Lower lobe of right lung (tissue), 2 donors: ENCODE measurements at places on chromosomes 13 and 19. TPM values are rescaled to one million over a fixed set of nuclear protein-coding genes. Genes with fewer than 3 reads are reported as not detected.
A peak's percentile ranks its signal among the peaks of the same experiment; 100 is the strongest.

Gene MATK
- total RNA-seq, result 11.3 TPM

Gene SWSAP1
- total RNA-seq, result 3.6 TPM

Gene CGB8
- not detected for total RNA-seq

Gene ZNF700
- 13.4 TPM for total RNA-seq

Gene GJA3
- not detected for total RNA-seq

Gene ZNF578
- 1.5 TPM for total RNA-seq

Gene RPS5
- total RNA-seq, result 770 TPM

- no peaks in the 10 kb centered on the region for H3K4me1 ChIP-seq
- H3K36me3 ChIP-seq, result no peaks in the 10 kb centered on the region
- H3K4me3 ChIP-seq, result no peak overlapping the region
Observed at GRCh38 chr13:89930861-89931260, 1416.6 kb upstream of the MIR17HG start.

DNA sequence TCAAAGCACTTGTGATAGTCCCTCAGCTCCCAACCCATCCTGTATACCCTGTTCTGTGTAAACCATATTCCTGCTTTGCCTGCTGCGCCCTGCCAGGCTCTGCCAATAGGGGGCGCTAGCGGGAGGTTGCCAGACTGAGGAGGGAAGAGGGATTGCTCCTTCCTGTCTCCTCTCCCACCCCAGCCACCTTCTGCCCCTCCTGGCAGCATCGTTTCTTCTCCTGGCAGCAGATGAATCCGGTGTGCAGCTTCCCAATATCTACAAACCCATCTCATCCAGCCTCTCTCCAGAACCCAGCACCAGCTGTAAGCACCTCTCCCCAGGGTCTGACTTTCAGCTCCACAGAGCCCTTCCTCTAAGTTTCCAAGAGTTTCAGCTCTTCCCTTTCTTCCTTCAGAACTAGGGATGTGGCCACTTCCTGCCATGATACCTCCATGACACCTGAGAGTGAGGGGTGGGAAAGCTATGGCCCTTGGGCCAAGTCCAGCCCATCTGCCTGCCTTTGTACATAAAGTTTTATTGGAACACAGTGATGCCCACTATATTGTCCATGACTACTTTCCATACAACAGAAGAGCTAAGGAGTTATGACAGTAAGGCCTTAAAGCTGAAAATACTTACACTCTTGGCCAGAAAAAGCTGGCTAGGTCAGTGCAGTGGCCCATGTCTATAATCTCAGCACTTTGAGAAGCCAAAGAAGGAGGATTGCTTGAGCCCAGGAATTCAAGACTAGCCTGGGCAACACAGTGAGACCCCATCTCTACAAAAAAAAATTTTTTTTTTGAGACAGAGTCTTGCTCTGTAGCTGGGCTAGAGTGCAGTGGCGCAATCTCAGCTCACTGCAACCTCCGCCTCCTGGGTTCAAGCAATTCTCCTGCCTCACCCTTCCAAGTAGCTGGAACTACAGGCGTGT lies 34.5 kb upstream of the ATP1A3 start:
- no peaks in the 10 kb centered on the region for H3K27me3 ChIP-seq
- no peaks in the 10 kb centered on the region for H3K36me3 ChIP-seq
- H3K27ac ChIP-seq, result no peak overlapping the region
- H3K4me1 ChIP-seq, result no peaks in the 10 kb centered on the region

DNA sequence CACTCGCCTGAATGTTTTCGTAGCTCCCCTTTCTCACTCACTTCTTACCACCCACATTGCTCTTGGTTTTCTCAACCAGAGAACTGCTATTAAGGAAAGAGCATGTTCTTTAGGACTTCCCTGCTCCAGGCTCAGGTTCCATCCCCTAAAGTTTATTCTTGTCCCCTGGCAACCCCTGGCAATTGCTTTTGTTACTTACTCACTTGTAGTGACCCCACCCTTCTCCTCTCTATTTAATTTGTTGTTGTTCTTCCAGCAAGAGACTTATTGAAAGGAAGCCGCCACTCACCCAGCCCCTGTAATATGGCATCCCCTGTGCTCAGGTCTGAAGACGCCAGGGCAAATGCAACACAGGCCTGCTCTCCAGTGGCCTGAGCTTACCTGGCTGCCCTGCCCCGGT lies 233.7 kb upstream of the SOX21 start:
- no peak overlapping the region for H3K4me3 ChIP-seq
- H3K4me1 ChIP-seq, result no peaks in the 10 kb centered on the region
- no peak overlapping the region for H3K27ac ChIP-seq
- DNase-seq, result no peak
- H3K36me3 ChIP-seq, result no peaks in the 10 kb centered on the region

GRCh38 chr19:40990972-40991381 lies at the start of gene CYP2B6:
CYP2B6 (plus strand) TSS chr19:40991282; CDS start chr19:40991306, 24 bp downstream.
- H3K4me3 ChIP-seq, result no peak within 1 kb of the TSS
- no peaks in the 10 kb centered on the region for H3K4me1 ChIP-seq
- no peak within 1 kb of the TSS for H3K27ac ChIP-seq

DNA sequence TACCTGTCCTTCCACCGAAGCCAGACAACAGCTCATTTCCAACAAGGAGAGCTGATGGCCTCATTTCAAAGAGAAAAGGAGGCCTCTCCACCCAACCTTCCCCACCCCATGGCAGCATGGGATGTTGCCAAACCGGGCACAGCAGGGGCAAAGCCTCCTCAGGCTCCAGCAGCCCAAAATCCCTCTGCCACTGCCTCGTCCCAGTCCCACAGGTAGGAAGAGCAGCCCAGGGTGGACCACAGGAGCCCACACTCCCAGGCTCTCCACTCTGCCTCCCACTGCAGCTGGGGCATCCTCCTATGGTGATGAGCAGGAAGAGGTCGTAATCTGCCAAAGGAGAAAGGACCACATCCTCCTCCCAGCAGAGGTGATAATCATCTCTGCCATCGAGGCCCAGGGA lies 50.9 kb downstream of the PEPD start:
- DNase-seq, result no peak
- no peaks in the 10 kb centered on the region for H3K36me3 ChIP-seq
- H3K27me3 ChIP-seq, result no peaks in the 10 kb centered on the region
- H3K27ac ChIP-seq, result no peak overlapping the region

GRCh38 chr13:23654111-23655110 lies 84.2 kb downstream of the TNFRSF19 start:
- no peak overlapping the region for H3K27ac ChIP-seq
- H3K4me3 ChIP-seq, result no peak overlapping the region
- peaks cover 31% of the 10 kb centered on the region for H3K4me1 ChIP-seq
- no peaks in the 10 kb centered on the region for H3K36me3 ChIP-seq

DNA sequence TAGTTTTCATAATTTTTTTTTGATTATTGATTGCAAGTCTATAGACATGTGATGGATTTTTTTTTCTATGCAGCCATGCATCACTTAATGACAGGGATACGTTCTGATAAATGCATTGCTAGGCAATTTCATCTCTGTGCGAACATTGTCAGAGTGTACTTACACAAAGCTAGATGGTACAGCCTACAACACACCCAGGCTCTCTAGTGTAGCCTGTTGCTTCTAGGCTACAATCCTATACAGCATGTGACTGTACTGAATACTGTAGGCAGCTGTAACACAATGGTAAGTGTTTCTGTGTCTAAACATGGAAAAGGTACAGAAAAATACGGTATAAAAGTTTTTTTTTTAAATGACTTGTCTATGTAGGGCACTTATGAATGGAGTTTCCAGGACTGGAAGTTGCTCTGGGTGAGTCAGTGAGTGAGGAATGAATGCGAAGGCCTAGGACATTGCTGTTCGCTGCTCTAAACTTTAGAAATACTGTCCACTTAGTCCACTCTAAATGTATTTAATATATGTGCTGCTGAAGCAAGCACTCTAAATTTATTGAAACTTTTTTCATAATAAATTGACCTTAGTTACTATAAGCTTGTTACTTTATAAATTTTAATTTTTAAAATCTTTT lies 20.3 kb downstream of the SPATA13 start:
- no peak overlapping the region for H3K4me3 ChIP-seq
- no peak overlapping the region for H3K27ac ChIP-seq
- H3K4me1 ChIP-seq, result no peaks in the 10 kb centered on the region
- no peak for DNase-seq

GRCh38 chr19:55697698-55698097 lies 22.7 kb downstream of the EPN1 start:
- peak; percentile 30 for DNase-seq
- H3K36me3 ChIP-seq, result peaks cover 73% of the 10 kb centered on the region
- H3K4me3 ChIP-seq, result no peak overlapping the region
- H3K27me3 ChIP-seq, result no peaks in the 10 kb centered on the region
- no peaks in the 10 kb centered on the region for H3K4me1 ChIP-seq

DNA sequence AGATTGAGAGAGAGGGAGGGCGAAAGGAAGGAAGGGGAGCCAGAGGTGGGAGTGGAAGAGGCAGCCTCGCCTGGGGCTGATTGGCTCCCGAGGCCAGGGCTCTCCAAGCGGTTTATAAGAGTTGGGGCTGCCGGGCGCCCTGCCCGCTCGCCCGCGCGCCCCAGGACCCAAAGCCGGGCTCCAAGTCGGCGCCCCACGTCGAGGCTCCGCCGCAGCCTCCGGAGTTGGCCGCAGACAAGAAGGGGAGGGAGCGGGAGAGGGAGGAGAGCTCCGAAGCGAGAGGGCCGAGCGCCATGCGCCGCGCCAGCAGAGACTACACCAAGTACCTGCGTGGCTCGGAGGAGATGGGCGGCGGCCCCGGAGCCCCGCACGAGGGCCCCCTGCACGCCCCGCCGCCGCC lies at the start of gene TNFSF11:
Gene TNFSF11 (plus strand): TSS at position 142 of the 400 bp plus-strand sequence. CDS start 152 bp downstream, at position 294.
- peaks cover 53% of the 10 kb centered on the region for H3K27me3 ChIP-seq
- DNase-seq, result no peak
- peaks cover 16% of the 10 kb centered on the region for H3K4me1 ChIP-seq

DNA sequence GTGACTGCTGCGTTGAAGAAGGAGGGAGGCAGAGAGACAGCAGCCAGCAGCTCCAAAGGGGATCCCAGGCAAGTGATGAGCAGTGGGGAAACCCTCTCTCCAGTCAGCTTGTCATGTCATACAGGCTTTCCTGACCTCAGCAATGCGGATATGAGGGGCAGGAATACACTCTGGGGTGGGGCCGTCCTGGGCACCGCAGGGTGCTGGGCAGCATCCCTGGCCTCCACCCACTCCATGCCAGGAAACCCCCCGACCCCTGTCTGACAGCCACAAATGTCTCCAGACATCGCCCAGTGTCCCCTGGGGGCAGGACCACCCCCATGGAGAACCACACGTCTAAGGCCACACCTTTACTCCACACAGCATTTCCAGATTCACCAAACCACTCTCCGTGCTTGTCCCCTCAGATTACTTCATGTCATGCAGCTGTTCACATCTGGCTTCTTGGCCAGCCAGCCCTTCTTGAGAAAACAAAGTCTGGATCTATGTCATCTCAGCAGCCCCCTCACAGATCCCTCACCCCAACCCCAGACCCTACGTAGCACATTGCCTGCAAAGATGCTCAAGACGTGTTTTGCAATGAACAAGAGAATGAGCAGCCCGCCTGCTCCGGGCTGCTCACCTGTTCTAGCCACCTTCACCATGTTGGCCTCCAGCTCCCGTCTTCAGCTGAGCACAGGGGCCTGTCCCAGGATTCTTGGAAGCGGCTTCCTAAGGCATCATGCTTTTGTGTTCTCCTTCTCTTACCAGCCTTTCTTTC lies 46.5 kb downstream of the RFX2 start:
- peak overlapping the region; percentile 29 for H3K4me3 ChIP-seq
- H3K4me1 ChIP-seq, result peaks cover 98% of the 10 kb centered on the region
- H3K27me3 ChIP-seq, result no peaks in the 10 kb centered on the region
- no peak for DNase-seq
- H3K36me3 ChIP-seq, result no peaks in the 10 kb centered on the region

GRCh38 chr13:49869519-49869918 lies 66.6 kb downstream of the SPRYD7 start:
- H3K27me3 ChIP-seq, result no peaks in the 10 kb centered on the region
- H3K36me3 ChIP-seq, result no peaks in the 10 kb centered on the region
- H3K27ac ChIP-seq, result no peak overlapping the region
- DNase-seq, result no peak
- no peaks in the 10 kb centered on the region for H3K4me1 ChIP-seq
- H3K4me3 ChIP-seq, result no peak overlapping the region

- no peak overlapping the region for H3K27ac ChIP-seq
- H3K4me1 ChIP-seq, result peaks cover 11% of the 10 kb centered on the region
- H3K27me3 ChIP-seq, result no peaks in the 10 kb centered on the region
- peaks cover 9% of the 10 kb centered on the region for H3K36me3 ChIP-seq
Observed at GRCh38 chr19:52992109-52993004, 21.4 kb upstream of the ERVV-1 start.

DNA sequence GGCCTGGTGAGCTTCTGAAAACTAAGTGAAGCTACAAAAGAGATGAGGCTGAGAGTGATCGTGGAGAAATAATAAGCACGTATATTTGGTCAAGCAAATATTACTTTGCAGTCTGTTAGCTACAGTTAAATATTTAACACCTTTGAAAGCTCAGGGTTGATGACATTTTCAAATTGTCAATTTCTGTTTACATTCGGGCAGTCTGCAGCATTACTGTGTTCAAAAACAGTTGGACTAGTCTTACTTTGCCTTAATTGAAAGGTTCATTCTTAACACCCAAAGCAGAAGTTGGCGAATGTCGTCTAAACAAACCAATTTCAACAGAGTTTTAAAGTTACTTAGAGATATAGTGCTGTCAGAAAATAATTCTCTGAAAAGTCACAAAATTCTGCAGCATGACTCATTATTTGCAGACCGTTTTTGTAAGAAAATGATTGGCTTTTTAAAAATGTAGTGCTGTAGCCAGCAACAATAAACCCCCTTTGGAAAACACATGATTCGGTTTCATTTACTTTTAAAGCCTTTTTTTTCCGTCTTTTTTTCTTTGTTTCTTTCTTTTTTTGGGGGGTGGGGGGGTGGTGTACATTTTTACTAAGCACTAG lies 549.0 kb downstream of the GPC6 start:
- no peaks in the 10 kb centered on the region for H3K36me3 ChIP-seq
- no peaks in the 10 kb centered on the region for H3K4me1 ChIP-seq
- H3K27ac ChIP-seq, result no peak overlapping the region
- DNase-seq, result no peak
- H3K27me3 ChIP-seq, result no peaks in the 10 kb centered on the region

- H3K36me3 ChIP-seq, result no peaks in the 10 kb centered on the region
- no peaks in the 10 kb centered on the region for H3K27me3 ChIP-seq
- H3K27ac ChIP-seq, result no peak overlapping the region
- H3K4me1 ChIP-seq, result peaks cover 66% of the 10 kb centered on the region
- DNase-seq, result no peak
- H3K4me3 ChIP-seq, result no peak overlapping the region
Observed at GRCh38 chr13:97254816-97255215, 32.7 kb downstream of the MBNL2 start.
